ENCODE measurements at places on chromosomes 6 and 20. TPM values are rescaled to one million over a fixed set of nuclear protein-coding genes. Genes with fewer than 3 reads are reported as not detected.

IL17F gene
- not detected for total RNA-seq

TGM3 gene
- not detected for total RNA-seq

ECT2L gene
- total RNA-seq = not detected

XKR7 gene
- not detected for total RNA-seq

PGC gene
- total RNA-seq = not detected

FRK gene
- total RNA-seq = 0.06 TPM

CBFA2T2 gene
- total RNA-seq = 27.7 TPM

HSPA12B gene
- total RNA-seq = not detected

SERINC1 gene
- total RNA-seq = 83.5 TPM

LRRN4 gene
- not detected for total RNA-seq

CCDC167 gene
- 54.2 TPM for total RNA-seq

GSTA3 gene
- total RNA-seq = not detected

GPX5 gene
- not detected for total RNA-seq

FUCA2 gene
- total RNA-seq = 13.4 TPM

STXBP5 gene
- total RNA-seq = 19.4 TPM

TXLNB gene
- total RNA-seq = 0.62 TPM

NKX2-4 gene
- not detected for total RNA-seq

MEI4 gene
- total RNA-seq = not detected

GABRR1 gene
- not detected for total RNA-seq

PRL gene
- total RNA-seq = not detected

APOBEC2 gene
- not detected for total RNA-seq

SLC35D3 gene
- total RNA-seq = not detected

SAMD10 gene
- total RNA-seq = 18.8 TPM

FAM50B gene
- total RNA-seq = 11.2 TPM

KLHDC3 gene
- 69.4 TPM for total RNA-seq

BPI gene
- not detected for total RNA-seq

ADAM33 gene
- total RNA-seq = not detected

ARMH2 gene
- 1.6 TPM for total RNA-seq

TPMT gene
- total RNA-seq = 6.9 TPM

AIF1 gene
- 118 TPM for total RNA-seq

GTSF1L gene
- total RNA-seq = not detected

PRDM13 gene
- total RNA-seq = not detected

PDE10A gene
- total RNA-seq = not detected

ALDH8A1 gene
- 1.3 TPM for total RNA-seq

ELOVL4 gene
- 0.79 TPM for total RNA-seq

UBE2C gene
- total RNA-seq = 154 TPM

SNRNP48 gene
- total RNA-seq = 19.8 TPM

CCR6 gene
- total RNA-seq = 3.6 TPM
